ENCODE measurements at places on chromosomes 2 and 18. TPM values are rescaled to one million over a fixed set of nuclear protein-coding genes. Genes with fewer than 3 reads are reported as not detected.
A peak's percentile ranks its signal among the peaks of the same experiment; 100 is the strongest.

GRCh38 chr2:240925568-240926515 lies 19.7 kb downstream of the CROCC2 start:
- no peak for DNase-seq

DNA sequence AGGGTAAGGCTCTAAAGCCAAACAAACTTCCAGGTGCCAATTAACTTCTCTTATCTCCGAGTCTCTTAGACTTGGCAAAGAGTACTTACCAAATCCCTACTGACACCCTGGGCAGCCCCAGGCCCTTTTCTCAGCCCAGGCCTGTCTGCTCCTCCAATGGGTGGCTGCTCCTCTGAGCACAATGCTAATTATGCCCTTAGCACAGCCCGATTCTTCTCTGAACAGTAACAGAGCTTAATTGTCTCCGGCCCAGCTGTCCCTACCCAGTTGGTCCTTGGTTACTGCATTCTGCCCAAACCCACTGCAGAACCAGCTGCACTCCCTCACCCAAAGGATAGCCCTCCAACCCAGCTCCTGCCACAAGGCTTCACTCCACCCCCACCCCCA lies 110.3 kb downstream of the SMAD7 start:
- DNase-seq, result no peak

- DNase-seq, result peak; percentile 56
Measured at GRCh38 chr18:26335571-26336487, 109.6 kb downstream of the TAF4B start.

DNA sequence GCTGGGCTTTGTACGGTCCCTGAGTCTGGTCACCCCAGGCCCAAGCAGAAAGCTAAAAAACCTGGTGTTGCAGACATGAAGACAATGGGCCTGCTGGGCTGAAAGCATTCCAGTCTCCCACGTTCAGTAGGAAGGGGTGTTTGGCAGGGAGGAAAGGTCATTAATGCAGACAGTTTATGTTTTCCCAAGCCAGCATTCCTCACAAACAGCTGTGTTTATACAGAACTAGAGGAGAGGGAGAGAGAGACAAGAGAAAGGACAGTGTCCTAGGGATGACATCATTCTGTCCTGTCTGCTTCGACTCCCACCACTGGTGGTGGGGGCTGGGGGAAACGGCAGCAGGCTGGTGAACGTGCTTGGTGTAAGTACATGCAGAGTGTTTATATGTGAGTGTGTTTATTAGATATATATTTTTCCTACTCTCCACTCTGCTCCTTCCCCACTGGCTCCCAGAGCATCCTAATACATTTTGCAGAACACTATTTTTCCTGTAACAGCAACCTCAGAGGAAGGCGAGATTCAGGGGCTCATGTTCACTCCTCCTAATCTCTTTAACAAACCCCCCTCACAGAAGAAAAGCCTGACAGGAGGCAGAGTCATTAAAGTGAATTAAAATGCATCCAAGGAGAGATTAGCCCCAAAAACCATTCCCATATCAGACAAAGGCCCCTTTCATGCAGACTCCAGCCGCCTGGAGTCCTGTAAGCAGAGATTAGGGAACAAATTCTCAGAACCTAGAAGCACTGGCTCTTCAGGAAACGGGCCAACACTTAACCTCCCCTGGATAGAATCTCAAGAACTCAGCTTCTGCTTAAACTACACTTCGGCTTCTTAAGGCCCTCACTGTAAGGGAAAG lies 380.4 kb downstream of the TNS1 start:
- peak; percentile 81 for DNase-seq

GRCh38 chr2:143501106-143501676 lies 372.0 kb downstream of the ARHGAP15 start:
- no peak for DNase-seq

GRCh38 chr2:238216651-238217184 lies 13.2 kb upstream of the ILKAP start:
- DNase-seq, result no peak

GRCh38 chr18:25109484-25109883 lies 242.5 kb downstream of the ZNF521 start:
- DNase-seq, result no peak

GCKR gene
- 0.90 TPM for polyA plus RNA-seq

GRCh38 chr2:112606547-112606946 lies 22.1 kb downstream of the CHCHD5 start:
- no peak for DNase-seq

IL36G gene
- 0.42 TPM for polyA plus RNA-seq

ACMSD gene
- 1.9 TPM for polyA plus RNA-seq

PSMD1 gene
- polyA plus RNA-seq, result 80.3 TPM

DNA sequence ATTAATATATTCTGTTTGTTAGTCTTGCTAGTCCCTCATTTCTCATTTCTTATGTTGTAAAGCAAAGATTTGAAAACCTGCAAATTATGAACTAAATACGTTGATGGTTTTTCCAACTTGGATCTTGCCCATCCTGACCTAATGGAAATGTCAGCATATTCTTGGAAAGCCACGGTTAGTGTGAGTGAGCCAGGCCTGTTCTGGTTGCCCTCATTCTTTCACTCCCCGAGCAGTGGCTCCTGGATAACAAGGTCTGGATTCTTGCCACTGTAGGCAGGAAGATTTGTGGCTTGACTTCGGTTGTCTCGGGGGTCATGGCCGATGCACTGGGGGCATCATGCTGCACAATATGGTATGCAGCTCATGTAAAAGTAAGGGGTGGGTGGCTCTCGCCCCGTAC lies 359.1 kb downstream of the MEIS1 start:
- no peak for DNase-seq

GRCh38 chr2:66555501-66556324 lies 120.8 kb downstream of the MEIS1 start:
- DNase-seq, result peak; percentile 52

ARHGAP28 gene
- polyA plus RNA-seq, result 225 TPM

GRCh38 chr18:79684283-79684631 lies 4.7 kb downstream of the CTDP1 start:
- no peak for DNase-seq

DNA sequence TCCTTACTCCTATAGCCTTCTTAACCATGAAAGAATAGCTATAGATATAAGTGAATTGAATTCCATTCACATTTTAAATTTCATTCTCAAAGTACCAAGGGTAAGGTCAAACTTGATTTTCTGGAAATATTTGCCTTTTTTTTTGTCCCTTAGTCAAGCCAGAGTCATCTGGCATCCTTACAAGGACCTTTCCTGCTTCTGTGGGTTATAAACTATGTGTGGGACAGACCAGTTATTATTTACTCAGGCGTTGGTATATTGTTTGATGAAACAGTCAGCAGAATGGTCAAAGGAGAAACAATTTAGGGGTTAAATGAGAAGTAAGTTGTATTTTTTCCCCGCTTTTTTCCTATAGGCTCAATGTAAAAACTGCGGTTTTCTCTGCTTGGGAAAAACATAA lies 1103.2 kb upstream of the ZEB2 start:
- no peak for DNase-seq

HOXD13 gene
- polyA plus RNA-seq, result not detected

DNA sequence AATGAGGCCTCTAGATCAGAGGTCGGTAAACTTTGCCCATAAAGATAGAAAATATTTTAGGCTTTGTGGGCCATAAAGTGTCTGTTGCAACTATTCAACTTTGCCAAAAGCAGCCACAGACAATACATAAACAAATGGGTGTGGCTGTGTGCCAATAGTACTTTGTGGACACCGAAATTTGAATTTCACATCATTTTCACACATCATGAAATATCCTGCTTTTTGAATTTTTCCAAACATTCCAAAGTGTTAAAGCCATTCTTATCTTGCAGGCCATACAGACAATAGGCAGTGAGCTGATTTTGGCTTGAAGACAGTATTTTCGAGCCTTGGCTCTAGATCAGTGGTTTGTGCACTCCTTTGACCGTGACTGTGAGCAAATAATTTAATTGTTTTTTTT lies 51.1 kb upstream of the EPC2 start:
- DNase-seq, result peak; percentile 85

ALKAL2 gene
- polyA plus RNA-seq, result 7.7 TPM

EGR4 gene
- polyA plus RNA-seq, result not detected

- DNase-seq, result peak; percentile 9
Measured at GRCh38 chr18:40292985-40293710, 1661.9 kb upstream of the PIK3C3 start.

- no peak for DNase-seq
Measured at GRCh38 chr18:8904316-8904715, 198.2 kb upstream of the NDUFV2 start.

- DNase-seq, result no peak
Measured at GRCh38 chr2:222637067-222637466, 18.8 kb downstream of the FARSB start.

POMC gene
- 1.6 TPM for polyA plus RNA-seq

DNA sequence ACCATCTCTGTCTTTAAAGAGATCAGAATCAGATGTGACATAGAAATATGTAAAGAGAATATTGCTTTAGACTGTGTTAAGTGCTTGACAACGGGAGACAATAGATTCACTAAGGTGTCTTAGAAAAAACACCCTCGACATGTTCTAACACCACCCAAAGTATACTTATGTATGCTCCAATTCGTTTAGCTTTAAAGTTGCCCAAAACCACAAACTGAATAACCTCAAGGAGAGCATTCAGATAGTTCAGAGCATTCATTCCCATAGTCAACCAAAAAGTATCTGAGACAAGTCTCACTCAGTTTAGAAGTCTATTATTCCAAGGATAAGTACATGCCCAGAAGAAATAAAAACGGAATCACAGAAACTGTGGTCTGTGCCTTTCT lies 96.4 kb downstream of the KYNU start:
- no peak for DNase-seq

FOXI3 gene
- not detected for polyA plus RNA-seq

DNA sequence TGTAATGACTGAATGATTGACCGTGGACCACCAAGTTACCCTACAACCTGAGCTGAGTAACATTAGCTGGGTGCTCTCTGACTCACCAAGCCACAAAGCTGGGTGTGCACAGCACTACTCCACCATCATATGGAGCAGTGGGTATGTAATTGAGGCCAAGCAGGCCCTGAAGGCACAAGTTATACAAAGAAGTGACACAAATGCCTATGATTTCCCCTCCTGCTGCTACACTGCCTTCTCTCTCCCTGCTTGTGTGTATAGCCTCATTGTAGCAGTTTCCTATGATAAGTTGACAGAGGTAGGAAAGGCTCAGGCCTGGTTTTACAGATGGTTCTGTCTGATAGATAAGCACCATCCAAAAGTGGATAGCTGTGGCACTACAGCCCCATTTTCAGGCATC lies 1327.2 kb upstream of the DDX18 start:
- DNase-seq, result no peak

DNA sequence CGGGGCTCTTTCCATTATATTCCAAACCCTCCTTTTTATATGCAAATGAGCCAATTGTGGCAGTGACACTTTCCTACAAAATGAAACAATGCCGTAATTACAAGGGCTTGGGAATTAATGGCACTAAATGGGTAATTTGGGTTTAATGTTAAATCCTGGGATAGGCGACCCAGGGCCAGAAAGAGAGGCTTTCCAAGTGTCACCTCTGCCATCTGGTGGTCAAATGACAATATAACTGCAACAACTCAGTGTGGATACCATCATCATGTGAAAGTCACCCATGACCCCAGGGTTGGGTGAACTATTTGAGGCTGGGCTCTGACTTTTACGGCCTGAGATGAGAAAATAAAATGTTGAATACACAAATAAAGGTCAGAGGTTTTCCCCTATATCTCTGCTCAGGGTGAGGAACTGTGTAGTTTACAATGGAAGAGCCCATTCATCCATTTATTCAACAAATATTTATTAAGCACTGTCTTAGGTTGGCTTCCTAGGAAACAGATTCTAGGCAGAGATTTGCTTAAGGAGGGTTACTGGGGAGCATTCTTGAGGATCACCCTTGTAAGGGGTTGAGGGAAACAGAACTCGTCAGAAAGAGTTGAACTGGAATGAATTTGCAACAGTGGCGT lies 13.6 kb upstream of the THADA start:
- DNase-seq, result no peak

- no peak for DNase-seq
Measured at GRCh38 chr2:171522788-171523087, 464 bp downstream of the CYBRD1 start.

SERPINB3 gene
- not detected for polyA plus RNA-seq
